WTC11 (cell line): ENCODE measurements at places on chromosomes 5 and 9. TPM values are rescaled to one million over a fixed set of nuclear protein-coding genes. Genes with fewer than 3 reads are reported as not detected.
A peak's percentile ranks its signal among the peaks of the same experiment; 100 is the strongest.

GRCh38 chr9:69945671-69946141 lies 97.9 kb upstream of the MAMDC2 start:
- DNase-seq = no peak
- no peaks in the 10 kb centered on the region for H3K36me3 ChIP-seq
- no peak overlapping the region; the same call in 1 of the 2 replicates for H3K27ac ChIP-seq
- H3K27me3 ChIP-seq = no peaks in the 10 kb centered on the region
- H3K4me3 ChIP-seq = no peak overlapping the region
- no peaks in the 10 kb centered on the region for H3K4me1 ChIP-seq

- no peak overlapping the region for H3K4me3 ChIP-seq
- no peak for DNase-seq
Observed at GRCh38 chr9:126036881-126037291, 289.7 kb downstream of the PBX3 start.

DNA sequence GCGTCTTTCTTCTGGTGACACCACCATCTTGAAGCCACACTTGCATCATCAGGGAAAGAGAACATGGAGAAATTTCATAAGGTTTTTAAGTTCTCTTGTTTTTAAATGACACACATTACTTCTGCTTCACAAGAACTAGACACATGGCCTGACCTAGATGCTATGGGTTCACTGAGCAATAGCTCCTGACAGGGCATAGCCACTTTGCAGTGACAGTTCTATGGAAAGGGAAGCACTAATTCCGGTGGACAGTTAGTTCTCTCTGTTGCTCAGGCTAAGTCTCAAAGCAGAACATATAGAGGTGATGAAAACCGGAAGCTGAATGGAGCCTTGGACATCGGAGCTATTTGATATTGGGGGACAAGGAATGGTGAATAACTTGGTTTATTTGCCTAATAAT lies 940.1 kb upstream of the WWC1 start:
- DNase-seq = no peak
- H3K4me3 ChIP-seq = no peak overlapping the region
- no peaks in the 10 kb centered on the region; the same call in 1 of the 2 replicates for H3K36me3 ChIP-seq
- no peaks in the 10 kb centered on the region for H3K27me3 ChIP-seq
- H3K4me1 ChIP-seq = peaks cover 26% of the 10 kb centered on the region

DNA sequence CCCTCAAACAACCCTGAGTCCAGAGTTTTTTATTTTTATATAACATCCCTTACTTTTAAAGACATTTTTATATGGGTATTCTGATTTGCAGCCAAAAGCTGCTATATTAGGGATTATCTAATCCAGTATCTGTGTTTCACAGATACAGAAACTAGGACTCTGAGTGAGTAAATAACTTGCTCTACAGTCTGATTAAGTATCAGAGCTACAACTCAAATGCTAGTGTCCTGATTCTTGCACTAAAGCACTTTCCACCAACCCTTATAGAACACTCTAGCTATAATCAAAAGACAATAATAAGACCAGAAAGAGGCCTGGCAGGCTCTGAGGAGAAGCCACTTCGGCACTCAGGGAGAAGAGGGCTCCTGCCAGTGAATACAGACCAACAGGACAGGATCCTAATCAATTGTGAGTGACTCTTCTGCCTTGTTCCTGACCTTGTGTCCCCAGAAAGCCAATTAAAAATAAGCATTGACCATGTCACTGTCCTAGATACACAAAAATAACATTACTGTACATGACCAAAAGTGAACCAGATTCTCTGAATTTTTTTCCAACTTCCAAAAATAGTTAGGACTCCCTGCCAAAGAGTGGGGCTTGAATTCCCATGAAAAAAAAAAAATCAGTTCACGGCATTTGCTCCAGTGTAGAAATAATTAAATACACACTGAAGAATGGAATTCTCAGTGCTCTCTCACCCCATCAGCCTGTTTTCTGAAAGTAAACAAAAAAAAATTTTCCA lies 63.6 kb upstream of the MAP3K1 start:
- H3K36me3 ChIP-seq = peaks cover 9% of the 10 kb centered on the region
- H3K27ac ChIP-seq = no peak overlapping the region
- H3K4me3 ChIP-seq = no peak overlapping the region
- H3K4me1 ChIP-seq = no peaks in the 10 kb centered on the region
- no peak for DNase-seq

DNA sequence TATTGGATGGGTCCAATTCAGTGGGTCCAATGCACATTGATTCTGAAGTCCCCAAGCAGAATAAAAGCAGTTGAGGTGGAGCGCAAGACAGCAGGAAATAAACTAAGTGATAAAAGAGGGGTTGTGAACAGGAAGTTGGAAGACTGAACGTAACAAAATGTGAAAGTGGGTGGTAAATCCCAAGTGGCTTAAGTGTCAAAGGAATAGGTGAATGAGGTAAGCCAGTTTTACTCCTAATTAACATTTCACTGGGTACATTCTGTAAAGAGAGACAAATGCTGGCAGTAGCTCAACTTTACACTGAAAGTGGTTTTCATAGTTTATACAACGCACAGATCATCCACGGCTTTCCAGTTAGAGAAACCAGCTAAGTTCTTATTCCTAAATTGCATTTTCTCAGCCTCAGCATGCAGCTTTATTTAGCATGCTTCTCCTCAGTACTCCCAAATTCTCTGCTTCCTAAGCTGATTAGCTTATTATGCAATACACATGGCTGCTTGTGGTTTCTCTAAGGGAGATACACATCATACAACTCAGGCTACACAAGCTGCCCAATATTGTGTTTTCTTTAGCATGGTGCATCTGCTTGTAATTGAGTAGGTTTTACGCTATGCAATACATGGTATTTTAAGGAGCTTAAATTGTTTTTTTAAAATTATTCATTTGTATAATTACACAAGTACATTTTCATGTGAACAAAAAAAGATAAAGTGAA lies 34.2 kb upstream of the HSD17B4 start:
- H3K4me3 ChIP-seq = no peak overlapping the region
- DNase-seq = no peak
- H3K4me1 ChIP-seq = peaks cover 29% of the 10 kb centered on the region
- H3K27me3 ChIP-seq = no peaks in the 10 kb centered on the region
- H3K27ac ChIP-seq = peak overlapping the region; percentile 1; the same call in 1 of the 2 replicates
- peaks cover 4% of the 10 kb centered on the region; the same call in 1 of the 2 replicates for H3K36me3 ChIP-seq

DNA sequence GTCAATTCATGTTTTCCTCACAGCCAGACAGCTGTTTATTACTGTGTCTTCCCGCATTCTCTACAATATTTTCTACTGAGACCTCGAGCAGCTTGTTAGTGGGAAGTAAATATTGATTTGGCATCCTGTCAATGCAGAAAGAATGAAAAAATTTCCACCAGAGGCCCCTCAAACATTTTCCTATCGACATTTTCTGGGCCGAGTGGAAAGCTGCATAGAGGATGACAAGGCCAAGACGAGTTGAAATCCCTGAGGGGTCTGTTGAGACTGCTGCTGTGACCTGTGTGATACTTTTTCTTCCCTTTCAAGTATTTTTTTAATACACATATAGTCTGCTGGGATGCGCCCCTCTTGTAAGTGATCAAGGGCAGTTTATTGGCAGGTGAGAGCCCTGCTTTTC lies 91.4 kb upstream of the SH3GL2 start:
- H3K27ac ChIP-seq = no peak overlapping the region
- H3K27me3 ChIP-seq = no peaks in the 10 kb centered on the region
- H3K4me3 ChIP-seq = no peak overlapping the region
- no peak for DNase-seq
- H3K4me1 ChIP-seq = no peaks in the 10 kb centered on the region

GRCh38 chr9:105901514-105902109 lies 207.3 kb downstream of the TMEM38B start:
- H3K4me3 ChIP-seq = no peak overlapping the region
- peaks cover 24% of the 10 kb centered on the region for H3K36me3 ChIP-seq
- peak; percentile 70 for DNase-seq
- no peaks in the 10 kb centered on the region for H3K27me3 ChIP-seq
- H3K4me1 ChIP-seq = peaks cover 8% of the 10 kb centered on the region

KIF4B gene
- total RNA-seq = 0.07 to 0.09 TPM in 2 of 3 replicates, not detected in the other

SURF6 gene
- total RNA-seq = 48.8 to 67.2 TPM (median 54.1 TPM) in 3 replicates

GRCh38 chr9:89427621-89428221 lies 70.2 kb downstream of the SEMA4D start:
- H3K27me3 ChIP-seq = no peaks in the 10 kb centered on the region
- no peak overlapping the region for H3K27ac ChIP-seq
- H3K4me3 ChIP-seq = no peak overlapping the region
- peaks cover 7% of the 10 kb centered on the region; the same call in 1 of the 2 replicates for H3K36me3 ChIP-seq
- peaks cover 44% of the 10 kb centered on the region for H3K4me1 ChIP-seq
- DNase-seq = no peak

CHMP5 gene
- 46.2 to 50.6 TPM (median 46.9 TPM) in 3 replicates for total RNA-seq

OR4F3 gene
- not detected in 3 replicates for total RNA-seq

FAM78A gene
- total RNA-seq = 3.0 to 3.5 TPM (median 3.4 TPM) in 3 replicates

- H3K27ac ChIP-seq = no peak overlapping the region
- H3K4me3 ChIP-seq = no peak overlapping the region
- peak; percentile 62 for DNase-seq
- peaks cover 16% of the 10 kb centered on the region for H3K36me3 ChIP-seq
Observed at GRCh38 chr9:32968101-32969011, 33.1 kb downstream of the APTX start.

DNA sequence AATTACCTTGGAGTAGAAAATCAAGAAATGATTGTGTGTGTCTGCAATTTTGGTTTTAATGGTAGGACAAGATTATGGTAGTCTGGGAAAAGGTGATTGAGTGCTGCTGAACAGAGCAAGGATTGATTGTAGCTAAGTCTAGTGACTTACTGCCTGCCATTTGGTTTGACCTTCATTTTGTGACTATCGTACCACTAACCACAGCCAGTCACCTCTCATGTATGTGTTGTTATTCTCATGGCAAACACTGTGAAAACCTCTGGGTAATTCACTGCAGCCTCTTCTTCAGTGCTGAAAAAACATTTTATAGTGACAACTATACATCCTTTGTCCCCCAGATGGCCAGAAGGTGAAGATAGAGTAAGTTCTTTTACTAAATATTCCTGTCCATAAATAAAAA lies 37.5 kb downstream of the CTNNA1 start:
- DNase-seq = no peak
- no peaks in the 10 kb centered on the region for H3K27me3 ChIP-seq
- H3K4me3 ChIP-seq = no peak overlapping the region
- H3K4me1 ChIP-seq = peaks cover 26% of the 10 kb centered on the region
- H3K27ac ChIP-seq = peak overlapping the region; percentile 24; the same call in 1 of the 2 replicates
- H3K36me3 ChIP-seq = peaks cover 7% of the 10 kb centered on the region

GRCh38 chr9:33426843-33427293 lies 20.5 kb downstream of the AQP3 start:
- no peaks in the 10 kb centered on the region for H3K4me1 ChIP-seq
- no peak overlapping the region for H3K27ac ChIP-seq
- no peak for DNase-seq
- H3K27me3 ChIP-seq = no peaks in the 10 kb centered on the region
- H3K4me3 ChIP-seq = no peak overlapping the region

LCN9 gene
- total RNA-seq = 1.4 to 2.6 TPM (median 1.7 TPM) in 3 replicates

SLC27A6 gene
- total RNA-seq = 3.6 to 4.0 TPM (median 3.9 TPM) in 3 replicates

- H3K4me1 ChIP-seq = peaks cover 56% of the 10 kb centered on the region
- DNase-seq = no peak
- H3K4me3 ChIP-seq = no peak overlapping the region
- peaks cover 3% of the 10 kb centered on the region; the same call in 1 of the 2 replicates for H3K36me3 ChIP-seq
Observed at GRCh38 chr9:89442981-89443814, 54.7 kb downstream of the SEMA4D start.

DNA sequence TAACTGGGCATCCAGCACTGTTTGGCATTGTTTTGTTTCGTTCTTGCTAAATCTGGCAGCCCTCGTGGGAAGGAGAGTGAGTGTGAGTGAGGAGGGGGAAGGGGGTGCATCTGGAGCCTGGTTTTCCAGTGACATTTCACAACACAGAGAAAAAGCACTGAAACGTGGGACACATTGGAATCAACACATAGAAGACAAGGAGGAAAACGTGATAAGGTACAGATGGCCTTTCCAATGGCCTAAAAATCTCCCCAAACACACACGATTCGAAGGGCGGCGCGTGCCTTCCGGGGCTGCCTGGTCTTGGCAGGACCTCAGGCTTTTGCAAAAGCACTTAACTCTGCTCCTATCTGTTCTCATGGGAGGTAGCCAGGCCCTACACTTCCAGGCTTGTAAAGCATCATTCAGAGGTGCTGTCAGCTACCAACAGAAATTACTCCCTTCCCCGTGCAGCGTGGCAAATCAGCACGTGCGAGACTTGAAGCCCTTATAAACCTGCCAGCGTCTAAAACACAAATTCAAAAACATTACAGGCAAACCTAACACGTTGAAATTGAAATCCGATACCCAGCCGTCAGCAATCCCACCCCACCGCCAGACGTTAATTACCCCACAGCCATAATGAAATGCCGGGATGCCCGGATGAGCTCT lies 129.4 kb downstream of the OLFM1 start:
- peak overlapping the region; percentile 1; the same call in 1 of the 2 replicates for H3K4me3 ChIP-seq
- H3K4me1 ChIP-seq = peaks cover 34% of the 10 kb centered on the region
- peak overlapping the region; percentile 37; the same call in 1 of the 2 replicates for H3K27ac ChIP-seq
- no peaks in the 10 kb centered on the region for H3K27me3 ChIP-seq

GRCh38 chr9:26756881-26757280 lies 135.7 kb downstream of the CAAP1 start:
- no peak overlapping the region for H3K27ac ChIP-seq
- H3K4me3 ChIP-seq = no peak overlapping the region
- no peak for DNase-seq
- peaks cover 2% of the 10 kb centered on the region; the same call in 1 of the 2 replicates for H3K36me3 ChIP-seq
- H3K27me3 ChIP-seq = no peaks in the 10 kb centered on the region

DNA sequence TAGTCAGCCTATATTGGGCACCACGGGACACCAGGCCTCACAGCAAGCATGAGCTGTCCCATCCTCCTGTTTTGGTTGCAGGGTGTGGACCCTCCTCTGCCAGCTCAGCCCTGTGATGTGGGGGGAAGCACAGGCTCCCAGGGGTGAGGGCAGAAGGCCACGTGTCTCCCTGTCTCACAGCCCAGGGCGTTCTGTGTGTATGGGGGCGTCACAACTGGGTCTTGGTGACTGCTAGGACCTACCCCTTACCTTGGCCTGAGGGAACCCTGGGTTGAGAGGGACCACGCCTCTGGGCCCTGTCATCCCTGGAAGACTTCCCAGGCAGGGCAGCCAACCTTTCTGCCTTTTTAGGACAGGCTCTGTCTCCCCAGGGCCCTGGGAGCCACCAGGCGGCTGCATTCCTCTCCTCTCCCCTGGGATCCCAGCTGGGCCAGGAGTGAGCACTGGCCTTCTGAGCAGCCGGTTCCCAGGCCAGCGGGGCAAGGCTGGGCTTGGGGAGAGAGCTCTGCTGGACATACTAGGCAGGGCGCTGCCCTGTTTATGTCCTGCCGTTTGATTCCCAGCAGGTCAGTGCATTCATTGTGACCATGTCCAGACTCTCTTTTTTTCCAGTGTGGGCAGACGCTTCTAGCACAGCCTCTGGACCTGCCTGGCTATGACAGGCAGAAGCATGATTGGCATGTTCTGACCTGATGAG lies 97.4 kb downstream of the DAB2IP start:
- H3K4me1 ChIP-seq = peaks cover 13% of the 10 kb centered on the region
- H3K27ac ChIP-seq = peak overlapping the region; percentile 36; the same call in 1 of the 2 replicates
- H3K4me3 ChIP-seq = no peak overlapping the region
- no peaks in the 10 kb centered on the region for H3K27me3 ChIP-seq

IQGAP2 gene
- 63.0 to 70.6 TPM (median 64.4 TPM) in 3 replicates for total RNA-seq

DNA sequence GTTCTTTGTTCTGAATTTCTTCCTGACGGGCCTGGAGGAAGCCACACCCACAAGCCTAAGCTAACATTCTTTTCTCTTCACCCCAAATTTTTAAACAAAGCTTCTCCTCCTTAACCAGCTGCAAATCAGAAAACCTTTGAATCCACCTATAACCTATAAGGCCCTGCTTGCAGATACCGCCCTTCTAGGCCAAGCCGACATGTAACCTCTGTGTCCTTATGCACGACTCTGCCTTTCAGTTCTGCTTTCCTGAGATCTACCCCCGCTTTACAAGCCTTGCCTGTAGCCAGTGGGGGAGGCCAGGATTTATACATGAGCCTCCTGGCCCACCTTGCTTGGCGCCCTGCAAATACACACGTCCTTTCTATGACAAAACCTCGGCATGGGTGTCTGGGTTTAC lies 19.3 kb downstream of the BRD9 start:
- H3K4me3 ChIP-seq = no peak overlapping the region
- peak overlapping the region; percentile 27; the same call in 1 of the 2 replicates for H3K27ac ChIP-seq
- no peak for DNase-seq
- H3K36me3 ChIP-seq = peaks cover 84% of the 10 kb centered on the region
- H3K4me1 ChIP-seq = no peaks in the 10 kb centered on the region
- no peaks in the 10 kb centered on the region for H3K27me3 ChIP-seq

MARCOL gene
- not detected in 3 replicates for total RNA-seq
